ENCODE measurements at places on chromosomes 6 and 20. TPM values are rescaled to one million over a fixed set of nuclear protein-coding genes. Genes with fewer than 3 reads are reported as not detected.

DNA sequence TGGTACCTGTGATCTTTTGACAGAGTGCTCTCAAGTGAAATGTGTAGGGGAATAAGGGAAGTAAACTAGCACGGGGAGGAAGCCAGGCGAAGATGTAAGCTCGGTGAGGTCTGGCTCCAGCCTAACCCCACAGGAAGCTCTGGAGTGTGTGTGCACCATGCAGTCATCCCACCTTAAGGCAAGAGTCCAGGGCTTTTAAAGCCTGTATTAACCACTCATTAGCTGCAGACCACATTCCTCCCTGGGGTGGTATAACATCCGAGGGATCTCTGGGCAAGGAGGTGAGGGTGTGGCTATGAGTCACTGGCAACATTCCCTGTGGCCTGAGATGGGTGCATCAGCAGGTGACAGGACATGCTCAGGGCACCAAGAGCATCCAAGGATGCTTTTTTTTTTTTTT lies 12.5 kb upstream of the RANBP9 start:
- DNase-seq = no peak

DNA sequence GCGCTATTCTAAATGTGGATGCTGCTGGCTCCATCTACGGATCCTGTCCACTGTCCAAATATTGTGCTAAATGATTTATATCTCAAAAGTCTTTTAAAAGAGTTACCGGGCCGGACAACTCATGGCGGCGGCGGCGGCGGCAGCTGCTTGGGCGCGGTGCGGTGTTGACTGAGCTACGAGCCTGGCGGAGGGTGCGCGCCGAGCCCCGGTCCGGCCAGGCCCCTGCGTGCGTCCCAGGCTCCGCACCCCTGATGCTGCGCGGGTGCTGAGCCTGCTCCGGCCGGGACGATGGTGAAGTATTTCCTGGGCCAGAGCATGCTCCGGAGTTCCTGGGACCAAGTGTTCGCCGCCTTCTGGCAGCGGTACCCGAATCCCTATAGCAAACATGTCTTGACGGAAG lies 303.4 kb downstream of the CENPW start:
- no peak for DNase-seq

GRCh38 chr20:24962182-24962492 lies 13.1 kb downstream of the CST7 start:
- no peak for DNase-seq

- no peak for DNase-seq
Observed at GRCh38 chr20:23832775-23833513, 6.4 kb upstream of the CST2 start.

DNA sequence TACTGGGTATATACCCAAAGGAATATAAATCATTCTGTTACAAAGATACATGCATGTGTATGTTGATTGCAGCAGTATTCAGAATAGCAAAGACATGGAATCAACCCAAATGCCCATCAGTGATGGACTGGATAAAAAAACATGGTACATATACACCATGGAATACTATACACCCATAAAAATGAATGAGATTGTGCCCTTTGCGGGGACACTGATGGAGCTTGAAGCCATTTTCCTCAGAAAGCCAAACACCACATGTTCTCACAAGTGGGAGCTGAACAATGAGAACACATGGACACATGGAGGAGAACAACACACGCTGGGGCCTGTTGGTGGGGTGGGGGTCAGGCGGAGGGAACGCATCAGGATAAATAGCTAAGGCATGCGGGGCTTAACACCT lies 41.3 kb upstream of the MAPK13 start:
- DNase-seq = no peak

GRCh38 chr20:5703681-5704101 lies 46.5 kb upstream of the SHLD1 start:
- DNase-seq = no peak

The OXT gene
- not detected for total RNA-seq

The AIF1 gene
- total RNA-seq = 177 TPM

DNA sequence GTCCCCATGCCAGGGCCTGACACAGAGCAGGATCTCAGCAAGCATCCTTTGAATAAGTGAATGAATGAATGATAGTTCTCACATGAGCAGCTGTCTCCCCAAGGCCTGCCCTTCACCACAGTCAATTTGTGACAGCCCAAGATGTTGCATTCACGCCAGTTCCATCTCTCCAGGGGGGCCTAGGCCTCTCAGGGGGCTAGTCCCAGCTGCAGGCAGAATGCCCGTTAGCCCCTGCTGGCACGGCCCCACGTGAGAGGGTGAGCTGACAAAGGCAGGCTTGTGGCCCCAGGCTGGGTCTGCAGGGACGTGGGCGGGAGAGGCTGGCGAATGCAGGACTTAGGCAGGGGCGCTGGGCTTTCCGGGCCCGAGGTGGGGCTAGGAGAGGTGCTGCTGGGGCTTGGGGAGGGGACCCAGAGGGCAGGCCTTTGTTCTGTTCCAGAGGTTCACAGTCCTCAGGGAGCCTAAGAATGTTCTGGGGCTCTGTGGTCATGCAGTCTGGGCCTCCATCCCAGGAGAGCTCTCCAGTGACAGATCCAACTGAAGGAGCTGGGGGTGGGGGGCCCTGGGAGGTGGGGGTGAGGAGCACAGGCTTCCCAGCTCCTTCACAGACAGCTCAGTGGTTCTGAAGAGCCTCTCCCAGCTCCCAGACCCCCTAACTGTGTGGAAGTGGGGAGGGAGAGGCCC lies 30.5 kb upstream of the TLDC2 start:
- DNase-seq = no peak

- no peak for DNase-seq
Observed at GRCh38 chr6:5894357-5894756, 112.4 kb downstream of the NRN1 start.

The LTB gene
- total RNA-seq = 618 TPM

- no peak for DNase-seq
Observed at GRCh38 chr20:21280522-21281016, 22.6 kb upstream of the XRN2 start.

DNA sequence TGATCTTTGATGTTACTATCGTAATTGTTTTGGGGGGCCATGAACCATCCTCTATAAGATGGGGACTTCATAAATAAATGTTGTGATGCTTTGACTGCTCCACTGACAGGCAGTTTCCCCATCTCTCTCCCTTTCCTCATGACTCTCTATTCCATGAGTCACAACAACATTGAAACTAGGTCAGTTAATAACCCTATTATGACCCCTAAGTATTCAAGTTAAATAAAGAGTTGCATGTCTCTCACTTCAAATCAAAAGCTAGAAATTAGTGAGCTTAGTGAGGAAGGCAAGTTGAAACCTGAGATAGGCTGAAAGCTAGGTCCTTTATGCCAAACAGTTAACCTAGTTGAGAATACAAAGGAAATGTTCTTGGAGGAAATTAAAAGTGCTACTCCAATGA lies 491.0 kb downstream of the HAO1 start:
- no peak for DNase-seq

DNA sequence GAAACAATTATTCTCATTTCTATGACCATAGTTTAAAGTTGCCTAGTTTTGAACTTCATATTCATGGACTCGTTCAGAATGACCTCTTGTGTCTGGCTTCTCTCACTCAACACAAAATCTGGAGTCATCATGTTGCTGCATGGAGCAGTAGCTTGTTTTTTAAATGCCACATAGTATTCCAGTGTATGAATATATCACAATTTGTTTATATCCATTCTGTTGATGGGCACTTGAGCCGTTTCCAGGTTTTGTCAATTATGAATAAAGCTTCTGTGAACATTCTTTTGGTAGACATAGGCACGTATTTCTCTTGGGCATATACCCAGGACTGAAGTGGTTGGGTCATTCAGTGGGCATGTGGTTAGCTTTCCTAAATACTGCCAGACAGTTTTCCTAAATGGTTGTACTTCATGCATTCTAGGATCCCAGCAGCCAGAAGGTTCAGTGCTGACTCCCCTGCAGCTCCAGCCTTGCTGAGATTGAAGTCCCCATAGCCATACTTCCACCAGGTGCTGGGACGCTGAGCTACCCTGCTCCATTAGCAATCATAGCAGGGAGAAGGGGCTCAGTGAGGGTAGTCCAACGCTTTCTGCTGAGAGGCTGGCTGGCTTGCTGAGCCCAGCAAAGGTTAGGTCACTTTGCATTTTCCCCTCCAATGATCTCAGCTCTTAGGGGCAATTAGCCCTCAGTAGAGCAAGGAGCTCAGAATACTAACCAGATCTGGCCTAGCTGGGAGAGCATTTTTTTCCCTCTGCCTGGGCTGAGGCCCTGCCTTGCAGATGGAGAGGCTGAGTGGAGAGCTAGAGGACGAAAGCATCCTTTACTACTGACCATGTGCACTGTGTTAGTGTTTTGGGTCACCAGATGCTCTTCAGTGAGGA lies 35.7 kb upstream of the CTNNBL1 start:
- no peak for DNase-seq

GRCh38 chr20:12305188-12305950 lies 387.7 kb downstream of the BTBD3 start:
- DNase-seq = no peak

The DAAM2 gene
- not detected for total RNA-seq

The MYH7B gene
- 0.26 TPM for total RNA-seq

GRCh38 chr6:147204843-147205311 lies 660 bp downstream of the STXBP5 start:
- DNase-seq = no peak

All from activated CD8-positive, alpha-beta T cell treated with anti-CD3 and anti-CD28 coated beads, Interleukin-2, amount 10 ng/mL, durations not matched to agents 7 days and 5 days (primary cell).